CD4-positive, alpha-beta T cell treated with Interleukin-10 for 1 hour (primary cell): ENCODE measurements at places on chromosomes 4 and X.

DNA sequence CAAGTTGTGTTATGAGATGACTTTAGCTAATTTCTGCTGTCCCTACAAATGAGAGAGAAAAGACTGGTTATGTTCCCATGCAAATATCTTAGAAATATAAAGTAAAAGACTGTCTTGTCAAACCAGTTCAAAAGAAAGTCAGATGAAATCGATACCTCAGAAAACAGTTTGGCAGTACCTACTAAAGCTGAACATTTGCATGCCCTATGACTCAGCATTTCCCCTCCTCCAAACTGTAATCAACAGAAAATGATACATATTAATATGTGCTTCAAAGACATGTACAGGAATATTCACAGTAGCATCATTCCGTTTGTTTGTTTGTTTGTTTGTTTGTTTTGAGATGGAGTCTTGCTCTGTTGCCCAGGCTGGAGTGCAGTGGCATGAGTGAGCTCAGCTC lies 90.3 kb downstream of the ARX start:
- DNase-seq, result no peak

DNA sequence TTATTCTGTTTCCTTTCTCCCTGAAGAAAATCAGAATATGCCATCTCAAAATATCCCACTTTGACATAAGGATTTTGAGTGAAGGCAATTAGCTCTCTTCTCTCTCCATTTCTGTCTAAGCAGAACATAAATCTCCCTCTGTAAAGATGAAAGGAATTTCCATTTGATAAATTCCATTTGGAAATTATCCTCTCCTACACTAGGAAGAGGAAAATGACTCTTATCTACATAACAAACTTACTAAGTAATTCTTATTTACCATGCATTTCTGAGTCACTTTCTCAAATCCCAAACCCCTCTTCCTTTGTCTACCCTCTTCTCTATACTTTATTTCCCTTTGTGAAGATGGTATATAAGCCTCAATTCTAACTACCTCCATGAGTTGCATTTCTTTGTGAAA lies 11.4 kb downstream of the TBCK start:
- no peak for DNase-seq

GRCh38 chrX:69133921-69134542 lies 31.2 kb downstream of the PJA1 start:
- no peak for DNase-seq

DNA sequence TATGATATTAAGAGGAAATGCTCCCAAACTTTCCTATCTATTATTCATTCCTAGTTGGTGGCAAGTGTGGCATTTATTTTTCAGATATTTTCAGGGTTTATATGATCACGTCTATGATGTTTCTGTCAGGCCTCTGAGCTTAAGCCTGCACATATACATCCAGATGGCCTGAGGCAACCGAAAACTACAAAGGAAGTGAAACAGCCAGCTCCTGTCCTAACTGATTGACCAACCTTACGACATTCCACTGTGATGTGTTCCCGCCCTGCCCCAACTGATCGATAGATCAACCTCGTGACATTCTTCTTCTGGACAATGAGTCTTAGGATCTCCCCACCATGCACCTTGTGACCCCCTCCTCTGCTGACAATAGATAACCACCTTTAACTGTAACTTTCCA lies 67.6 kb upstream of the CTSO start:
- DNase-seq, result no peak

GRCh38 chr4:122749704-122750454 lies 17.4 kb downstream of the BBS12 start:
- DNase-seq, result no peak

GRCh38 chr4:8862800-8863685 lies 8.6 kb downstream of the HMX1 start:
- no peak for DNase-seq

DNA sequence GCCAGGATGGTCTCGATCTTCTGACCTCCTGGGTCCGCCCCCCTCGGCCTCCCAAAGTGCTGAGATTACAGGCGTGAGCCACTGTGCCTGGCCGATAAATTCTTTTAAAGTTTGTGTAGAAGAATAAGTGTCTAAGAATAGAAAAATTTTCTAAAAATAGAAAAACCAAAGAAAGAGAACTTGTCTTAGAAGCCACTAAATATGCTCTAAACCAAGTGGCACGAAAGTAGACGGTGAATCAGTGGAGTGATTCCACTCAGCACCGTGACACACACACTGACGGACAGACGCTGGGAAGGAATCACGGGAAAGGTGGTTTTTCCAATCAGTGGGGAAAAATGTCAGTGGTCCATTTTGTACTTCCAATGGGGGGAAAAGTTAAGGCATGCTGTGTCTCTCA lies 72.7 kb upstream of the PSAPL1 start:
- no peak for DNase-seq

GRCh38 chrX:117987373-117987772 lies 129.2 kb downstream of the KLHL13 start:
- DNase-seq, result no peak
